ENCODE measurements at places on chromosomes 13 and 19.

- DNase-seq: no peak
Measured at GRCh38 chr19:2116507-2116906, 19.8 kb downstream of the IZUMO4 start.

DNA sequence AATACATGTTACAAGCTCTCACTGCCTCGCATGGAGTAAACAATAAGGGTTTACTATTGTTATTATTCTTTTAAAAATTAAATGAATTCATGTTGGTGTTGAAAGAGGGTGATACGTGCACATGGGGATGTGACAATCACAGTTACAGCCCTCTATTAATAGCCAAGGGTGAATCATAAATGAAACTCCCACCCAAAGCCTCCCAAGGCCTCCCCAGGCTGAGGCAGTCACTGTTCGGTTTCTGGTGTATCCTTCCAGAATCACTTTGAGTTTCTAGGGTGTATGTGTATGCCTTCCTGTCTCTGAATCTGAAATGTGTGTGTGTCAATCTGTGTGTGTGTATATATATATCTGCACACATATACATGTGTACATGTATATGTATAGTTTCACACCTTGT is 73.4 kb downstream of the AKAP11 start:
- DNase-seq: no peak

DNA sequence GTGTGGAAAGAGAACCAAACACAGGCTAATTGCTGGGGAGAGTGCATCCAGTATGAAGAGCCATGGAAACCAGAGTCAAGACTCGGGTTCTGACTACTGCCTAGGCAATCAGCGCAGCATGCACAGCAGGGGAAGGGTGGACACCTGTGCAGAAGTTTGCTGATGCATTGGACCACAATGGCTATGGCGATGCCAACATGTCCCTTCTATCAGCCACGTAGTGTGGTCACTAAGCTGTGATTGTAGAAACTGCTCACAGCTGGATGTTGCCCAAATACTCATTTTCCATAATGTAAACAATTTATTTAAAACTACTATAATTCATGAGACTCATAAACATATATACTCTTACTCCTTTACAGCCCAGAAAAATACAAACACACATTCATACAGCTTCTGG is 1718.2 kb downstream of the EFNB2 start:
- no peak for DNase-seq

DNA sequence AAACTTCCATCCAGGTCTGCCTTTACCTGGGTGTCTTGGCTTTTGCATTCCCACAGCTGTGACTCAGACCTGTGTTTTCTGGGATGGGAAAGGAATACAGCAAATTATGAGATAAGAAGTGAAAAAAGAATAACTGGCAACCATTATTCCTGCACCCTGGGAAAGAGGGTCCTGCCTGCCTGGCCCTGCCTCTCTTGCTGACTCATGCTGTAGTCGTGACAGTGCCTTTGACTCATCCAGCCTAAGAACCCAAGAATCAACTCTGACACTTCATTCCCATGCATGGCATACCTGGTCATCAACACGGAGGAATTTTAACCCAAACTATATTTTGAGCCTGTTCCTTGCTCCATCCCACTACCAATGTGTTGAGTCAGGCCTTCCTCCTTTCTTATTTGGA is 185.4 kb upstream of the SERP2 start:
- DNase-seq: no peak

- DNase-seq: peak; percentile 6
Measured at GRCh38 chr19:53511933-53512374, 26.0 kb upstream of the ZNF331 start.

GRCh38 chr19:40367577-40368434 is 19.3 kb downstream of the PLD3 start:
- no peak for DNase-seq

GRCh38 chr13:61695147-61695546 is 279.5 kb upstream of the PCDH20 start:
- no peak for DNase-seq

DNA sequence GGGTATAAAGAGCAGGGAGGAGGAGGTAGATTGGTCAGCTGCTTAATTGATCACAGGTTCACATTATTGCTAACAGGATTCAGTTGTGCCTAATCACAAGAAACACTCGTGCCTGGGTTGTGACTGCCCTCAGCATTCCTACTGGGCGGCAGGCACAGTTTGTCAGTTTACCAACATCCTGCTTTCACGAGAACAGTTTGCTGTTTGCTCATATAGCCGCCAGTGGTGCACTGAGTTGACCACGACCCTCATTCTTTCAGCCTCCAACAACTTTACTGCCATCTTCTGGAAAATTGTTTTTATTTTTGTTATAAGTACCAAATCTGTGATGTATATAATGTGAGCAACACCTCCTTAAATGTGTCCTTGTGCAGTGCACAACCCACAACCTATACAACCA is 16.2 kb upstream of the IFT88 start:
- DNase-seq: no peak

Data from effector memory CD4-positive, alpha-beta T cell (primary cell).